ENCODE measurements at places on chromosomes 4 and X. TPM values are rescaled to one million over a fixed set of nuclear protein-coding genes. Genes with fewer than 3 reads are reported as not detected.

- no peak for DNase-seq
Observed at GRCh38 chrX:7568130-7568529, 274.8 kb upstream of the VCX start.

DNA sequence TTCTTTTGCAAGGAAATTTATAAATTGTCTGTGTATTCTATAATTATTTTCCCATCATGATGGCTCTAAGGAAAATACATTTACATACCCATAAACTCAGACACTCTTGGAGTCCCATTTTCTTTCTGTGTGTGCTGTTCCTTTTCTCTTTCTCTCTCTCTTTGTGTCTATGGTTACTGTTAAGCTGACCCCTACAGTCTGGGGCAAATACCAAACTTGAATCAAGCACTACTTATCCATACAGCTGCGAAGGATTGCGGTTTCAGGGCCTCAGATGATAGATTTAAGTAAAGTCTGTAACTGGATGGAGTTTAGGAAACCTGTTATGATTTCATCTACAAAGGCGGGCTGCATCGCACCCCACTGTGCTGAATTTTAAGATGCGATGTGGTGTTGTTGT is 150.2 kb downstream of the SHROOM3 start:
- DNase-seq, result no peak

GRCh38 chrX:67723580-67724351 is 179.9 kb downstream of the AR start:
- DNase-seq, result no peak

- no peak for DNase-seq
Observed at GRCh38 chr4:172657081-172657480, 511.5 kb upstream of the GALNT7 start.

- DNase-seq, result no peak
Observed at GRCh38 chrX:136546371-136546781, 14.4 kb downstream of the VGLL1 start.

DNA sequence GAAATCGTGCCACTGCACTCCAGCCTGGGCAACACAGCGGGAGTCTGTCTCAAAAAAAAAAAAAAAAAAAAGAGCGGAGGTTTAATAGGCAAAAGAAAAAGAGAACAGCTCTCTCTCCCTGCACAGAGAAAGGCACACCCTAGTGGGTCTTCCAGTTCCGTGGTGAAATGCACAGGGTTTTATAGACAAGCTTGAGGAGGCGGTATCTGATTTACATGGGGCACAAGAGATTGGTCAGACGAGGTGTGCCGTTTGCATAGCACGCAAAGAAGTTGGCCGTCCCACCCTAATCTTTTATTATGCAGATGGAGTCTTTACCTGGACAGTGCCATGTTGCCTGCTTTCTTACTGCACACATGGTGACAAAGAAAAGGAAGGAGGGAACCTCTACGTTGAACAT is 33.5 kb upstream of the REST start:
- no peak for DNase-seq

- peak; percentile 1 for DNase-seq
Observed at GRCh38 chr4:72319601-72320021, 249.4 kb downstream of the ADAMTS3 start.

Gene FAM199X
- total RNA-seq, result 11.8 TPM
